ENCODE measurements at places on chromosomes 4 and X. TPM values are rescaled to one million over a fixed set of nuclear protein-coding genes. Genes with fewer than 3 reads are reported as not detected.

The CNGA1 gene
- total RNA-seq: 0.41 TPM

DNA sequence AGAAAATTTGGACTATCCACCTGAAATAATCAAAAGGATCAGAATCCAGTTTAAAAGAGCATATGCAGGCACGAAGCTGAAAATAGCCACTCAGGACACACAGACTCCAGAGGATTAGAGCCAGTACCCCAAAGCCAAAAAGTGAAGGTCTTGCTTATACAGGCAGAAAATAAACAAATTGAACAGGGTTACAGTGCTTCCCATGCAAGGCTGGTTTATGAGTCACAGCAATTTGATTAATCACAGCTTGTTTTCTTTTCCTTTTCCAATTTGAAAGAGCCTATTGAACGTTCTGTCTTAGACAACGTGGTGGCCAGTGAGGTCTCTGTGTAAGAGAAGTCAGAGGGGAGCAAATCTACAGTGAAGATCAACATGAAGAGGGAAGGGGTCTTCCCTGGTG lies 10.2 kb downstream of the HGFAC start:
- DNase-seq: no peak

DNA sequence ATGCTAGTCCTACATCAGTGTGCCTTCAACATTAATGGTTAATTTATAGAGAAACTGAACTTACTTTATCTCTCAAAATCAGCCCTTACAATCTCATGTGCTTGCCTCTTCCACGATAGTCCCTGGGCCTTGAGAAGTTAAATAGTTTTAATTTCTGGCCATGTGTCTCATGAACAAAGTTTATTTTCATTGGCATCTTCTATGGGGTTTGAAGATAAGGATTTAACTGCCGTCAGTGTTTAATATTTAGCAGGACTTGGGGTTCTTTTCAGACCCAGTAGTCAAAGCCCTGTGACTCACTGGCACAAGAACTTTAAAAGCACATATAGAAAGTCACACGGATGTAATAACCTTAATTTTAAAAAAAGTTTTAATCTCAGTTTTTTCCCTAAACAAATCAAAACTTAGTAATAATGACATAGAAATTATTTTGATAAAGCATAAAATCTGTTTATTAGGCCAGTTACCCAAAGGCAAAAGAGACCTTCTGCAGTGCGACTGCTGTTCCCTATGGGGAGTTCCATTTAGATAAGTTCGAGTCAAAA lies 10.1 kb upstream of the MPP1 start:
- DNase-seq: no peak

The FAM47A gene
- not detected for total RNA-seq

The TEX13B gene
- not detected for total RNA-seq

The ZNF630 gene
- total RNA-seq: 4.6 TPM

- DNase-seq: peak; percentile 0
Observed at GRCh38 chrX:22912616-22913015, 87.1 kb upstream of the DDX53 start.

The USP26 gene
- not detected for total RNA-seq

DNA sequence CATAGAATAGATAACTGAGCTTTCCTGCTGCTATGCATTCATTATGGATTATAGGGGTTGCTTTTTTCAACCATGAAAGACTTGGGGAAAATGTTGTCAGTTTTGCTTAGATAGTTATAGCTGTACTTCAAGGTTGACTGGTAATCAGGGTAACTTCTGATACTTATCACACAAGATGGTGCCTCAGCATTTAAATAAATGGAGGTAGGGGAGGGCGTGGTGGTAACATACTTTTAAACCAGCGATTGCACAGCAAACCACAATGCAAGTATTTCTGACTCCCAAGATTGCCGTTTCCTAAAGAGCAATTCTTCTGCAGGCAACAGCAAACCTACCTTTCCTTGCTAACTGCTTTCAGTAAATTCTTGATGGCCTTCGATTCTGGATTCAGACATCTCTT lies 1.3 kb downstream of the CXCL10 start:
- DNase-seq: no peak

The RNF150 gene
- 62.1 TPM for total RNA-seq

The ABCG2 gene
- 6.9 TPM for total RNA-seq

DNA sequence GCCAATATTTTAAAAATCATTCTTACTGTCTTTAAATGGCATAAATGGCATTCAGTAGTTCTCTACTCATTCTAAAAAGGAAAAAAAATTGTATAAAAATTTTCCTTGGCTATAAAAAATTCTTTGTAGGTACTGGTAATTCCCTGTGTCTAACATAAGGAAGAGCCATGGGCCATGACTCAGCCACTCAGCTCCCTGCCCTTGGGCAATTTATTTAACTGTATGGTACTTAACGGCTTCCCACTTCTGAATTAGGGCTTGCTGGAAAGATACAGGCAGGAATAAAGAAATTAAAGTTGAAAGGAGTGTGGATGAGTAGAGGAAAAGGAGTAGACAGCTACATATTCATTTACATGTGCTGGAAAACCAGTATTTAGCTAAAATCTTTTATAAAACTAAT lies 30.6 kb downstream of the ABHD18 start:
- DNase-seq: no peak

GRCh38 chr4:109378076-109378475 lies 55.5 kb upstream of the SEC24B start:
- no peak for DNase-seq

DNA sequence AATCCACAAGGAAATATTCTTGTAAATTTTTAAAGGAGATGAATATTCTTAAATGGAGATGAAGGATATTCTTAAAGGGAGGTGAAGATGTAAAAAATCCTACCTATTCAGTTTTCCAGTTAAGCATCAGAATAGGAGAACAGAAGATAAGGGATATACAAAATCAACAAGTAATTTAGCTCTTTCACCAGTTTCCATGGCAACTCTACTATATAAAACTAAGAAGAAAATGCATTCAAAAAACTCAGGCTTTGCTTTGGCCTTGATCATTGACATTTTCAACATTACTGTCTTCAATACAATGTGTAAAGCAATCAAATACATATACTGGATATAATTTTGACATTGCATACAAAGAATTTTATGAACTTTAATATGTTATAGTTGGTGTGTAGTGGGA lies 622.7 kb upstream of the GRID2 start:
- DNase-seq: no peak

The USP9X gene
- total RNA-seq: 198 TPM

DNA sequence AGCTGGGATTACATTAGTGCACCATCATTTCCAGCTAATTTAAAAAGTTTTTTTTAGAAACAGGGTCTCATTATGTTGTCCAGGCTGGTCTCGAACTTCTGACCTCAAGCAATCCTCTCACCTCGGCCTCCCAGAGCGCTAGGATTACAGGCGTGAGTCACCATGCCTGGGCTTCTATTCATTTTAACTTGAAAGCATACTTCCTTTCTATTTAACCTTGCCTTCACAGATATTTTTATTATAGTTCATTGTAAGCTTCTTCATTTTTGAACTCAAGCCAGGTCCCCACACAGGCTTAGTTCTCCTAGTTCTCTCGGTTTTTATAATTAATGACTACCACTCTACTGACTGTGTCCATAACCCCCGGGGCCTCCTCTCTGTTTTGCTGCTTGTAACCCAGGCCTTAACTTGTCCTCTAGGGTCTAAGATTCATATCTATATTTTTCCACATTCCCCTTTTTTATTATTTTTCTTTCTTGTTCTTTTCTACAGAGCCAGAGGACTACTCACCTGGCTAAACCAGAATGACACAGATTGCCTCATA lies 50.7 kb downstream of the SNX12 start:
- DNase-seq: no peak

DNA sequence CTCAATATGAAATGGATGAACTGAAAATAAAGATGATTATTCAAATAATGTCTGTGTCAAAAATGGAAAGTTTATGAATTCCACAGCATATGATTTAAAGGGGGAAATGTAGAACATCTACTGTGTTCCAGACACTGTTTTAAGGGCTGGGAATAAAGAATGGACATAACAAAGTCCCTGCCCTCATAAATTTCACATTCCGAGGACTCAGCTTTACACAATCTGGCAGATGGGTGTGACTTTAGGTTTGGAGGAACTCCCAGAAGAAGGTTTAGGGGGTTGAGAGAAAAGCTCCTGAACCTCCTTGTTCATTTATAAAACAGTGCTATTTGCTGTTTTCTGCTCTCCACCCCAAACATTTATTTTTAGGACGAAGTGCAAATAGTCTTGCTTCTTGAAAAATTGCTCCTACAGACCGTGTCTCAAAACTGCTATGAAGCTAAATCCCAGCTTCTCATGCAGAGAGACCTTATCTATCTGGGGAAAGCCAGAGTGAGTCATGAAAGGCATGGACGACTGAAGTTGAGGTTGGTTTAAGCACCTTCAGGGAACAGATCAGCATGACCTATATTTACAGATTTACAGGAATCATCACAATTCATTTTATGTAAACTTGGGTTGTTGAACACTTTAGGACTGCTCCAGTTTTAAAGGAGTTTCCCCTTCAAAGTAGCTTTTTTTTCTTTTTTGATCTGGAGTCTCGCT lies 184.3 kb downstream of the HS6ST2 start:
- DNase-seq: no peak

DNA sequence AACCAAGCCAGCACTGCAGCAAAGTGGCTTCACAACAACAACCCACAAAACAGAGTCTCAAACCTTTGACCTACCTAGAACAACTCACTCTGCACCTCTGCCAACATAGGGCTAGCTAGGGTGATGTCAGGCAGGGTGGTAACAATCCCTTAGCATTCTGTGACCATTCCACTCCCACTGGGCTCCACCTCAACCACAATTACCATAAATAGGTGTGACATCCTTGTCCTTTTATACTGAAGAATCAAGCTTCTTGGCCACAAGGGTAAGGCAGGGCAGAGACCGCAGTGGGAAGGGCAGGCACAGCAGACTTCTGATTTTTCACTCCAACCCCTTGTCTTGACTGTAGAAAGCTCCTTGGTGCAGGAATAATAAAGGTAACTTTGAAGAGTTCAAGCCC lies 795.4 kb upstream of the DIAPH2 start:
- no peak for DNase-seq

DNA sequence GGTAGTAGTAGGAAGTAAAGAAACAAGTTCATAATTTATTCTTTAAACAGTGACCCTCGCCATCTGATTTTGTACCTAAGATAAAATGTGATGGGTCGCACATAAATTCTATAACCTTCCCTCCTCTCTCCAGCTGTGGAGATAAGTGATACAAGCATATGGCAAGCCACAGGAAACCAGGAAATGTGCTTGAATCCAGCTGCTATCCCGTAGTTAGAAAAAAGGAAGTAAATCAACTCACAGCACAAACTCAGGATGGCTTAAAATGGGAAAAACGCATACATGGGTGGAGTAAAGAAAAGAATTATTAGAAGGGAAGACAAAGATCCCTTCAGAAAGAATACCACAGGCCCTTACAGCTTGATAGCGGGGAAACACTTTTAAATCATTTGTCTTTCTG lies 78.2 kb downstream of the ZNF827 start:
- DNase-seq: no peak

DNA sequence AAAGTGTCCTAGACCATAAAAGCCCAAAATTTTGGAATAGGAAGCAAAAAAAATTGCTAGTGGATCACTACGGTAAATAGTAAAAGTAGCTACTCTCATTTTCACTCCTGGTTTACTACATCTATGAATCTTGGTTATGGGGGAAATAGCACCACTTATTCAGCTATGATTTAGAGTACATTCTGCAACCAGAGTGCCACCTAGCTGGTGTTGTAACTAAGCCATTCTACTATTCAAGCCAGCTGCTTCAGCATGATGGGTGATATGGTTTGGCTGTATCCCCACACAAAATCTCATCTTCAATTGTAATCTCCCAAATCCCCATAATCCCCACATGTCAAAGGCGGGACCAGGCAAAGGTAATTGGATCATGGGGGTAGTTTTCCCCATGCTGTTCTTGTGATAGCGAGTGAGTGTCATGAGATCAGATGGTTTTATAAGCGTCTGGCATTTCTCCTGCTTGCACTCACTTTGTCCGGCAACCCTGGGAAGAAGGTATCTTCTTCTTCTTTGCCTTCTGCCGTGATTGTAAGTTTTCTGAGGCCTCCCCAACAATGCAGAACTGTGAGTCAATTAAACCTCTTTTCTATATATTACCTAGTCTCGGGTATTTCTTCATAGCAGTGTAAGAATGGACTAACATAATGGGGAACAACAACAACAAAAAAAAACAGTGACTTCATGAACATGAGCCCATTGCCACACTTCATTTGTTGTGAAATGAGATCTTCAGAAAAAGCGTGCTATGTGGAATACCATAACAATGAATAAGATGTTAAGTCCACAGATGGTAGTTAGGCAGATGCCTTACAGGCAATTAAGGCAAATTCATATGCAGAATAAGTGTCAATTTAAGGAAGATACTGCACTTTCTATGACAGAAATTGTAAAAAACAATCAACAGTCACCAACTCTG lies 280.1 kb downstream of the PABPC4L start:
- no peak for DNase-seq

DNA sequence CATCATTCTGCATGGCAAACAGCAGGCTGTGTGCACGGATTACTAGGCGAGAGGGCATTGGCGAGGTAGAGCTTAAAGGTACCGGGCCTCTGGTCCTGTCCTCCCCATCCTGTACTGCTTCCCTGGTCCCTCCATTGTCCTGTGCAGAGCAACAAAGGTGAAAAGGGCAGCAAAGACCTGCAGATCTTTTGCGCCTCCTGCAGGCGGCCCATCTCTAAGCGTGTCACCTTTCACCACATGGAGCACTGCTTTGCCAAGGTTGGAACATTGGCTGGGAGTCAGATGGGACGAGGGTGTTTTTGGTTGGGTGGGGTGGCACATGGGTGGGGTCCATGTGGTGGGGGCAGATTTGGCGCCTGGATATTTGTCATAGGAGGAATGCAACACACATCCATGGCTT lies 64.7 kb upstream of the UXT start:
- no peak for DNase-seq

- DNase-seq: no peak
Observed at GRCh38 chr4:54414545-54414944, 185.5 kb downstream of the PDGFRA start.

DNA sequence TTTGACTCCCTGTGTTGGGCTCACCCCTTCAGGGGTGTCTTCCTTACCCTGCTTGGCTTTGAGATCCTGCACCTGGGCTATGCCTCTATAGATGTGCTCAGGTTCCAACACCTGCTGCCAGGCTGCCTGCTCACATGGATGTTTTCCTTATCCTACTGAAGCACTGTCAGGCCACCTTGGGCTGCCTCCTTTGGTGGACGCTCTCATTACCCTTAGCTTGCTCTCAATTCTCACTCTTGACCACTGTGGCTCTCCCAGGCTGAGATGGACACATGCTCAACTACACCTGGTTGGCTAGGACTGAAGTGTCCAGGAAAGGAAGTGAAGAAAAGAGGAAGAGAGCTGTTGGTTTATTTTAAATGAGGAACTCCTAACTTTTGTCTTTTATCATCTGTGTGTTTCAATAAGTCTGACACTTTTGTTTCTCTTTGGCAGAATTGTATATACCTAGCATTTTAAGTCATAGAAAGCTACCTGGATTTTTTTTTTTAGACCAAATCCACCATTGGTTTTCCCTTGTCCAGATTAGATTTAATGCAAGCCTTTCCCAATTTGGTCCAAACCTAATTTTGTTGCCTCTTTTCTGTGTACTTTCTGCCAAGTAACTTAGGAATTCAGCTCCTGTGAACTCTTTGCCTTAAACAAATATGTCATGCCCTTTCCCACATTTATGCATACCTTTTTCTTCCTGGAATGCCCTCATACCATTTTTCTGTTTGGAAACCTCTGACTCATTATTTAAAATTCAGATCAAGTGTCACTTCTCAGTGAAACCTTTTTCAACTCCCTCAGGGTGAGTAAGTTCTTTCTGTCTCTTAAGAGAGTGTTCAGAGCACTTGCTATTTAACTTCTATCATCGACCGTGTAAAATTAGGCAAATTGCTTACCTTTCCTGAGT lies 175.8 kb downstream of the GC start:
- no peak for DNase-seq

Data from tongue (tissue), 3 donors.